ENCODE measurements at places on chromosomes 1 and 21.

DNA sequence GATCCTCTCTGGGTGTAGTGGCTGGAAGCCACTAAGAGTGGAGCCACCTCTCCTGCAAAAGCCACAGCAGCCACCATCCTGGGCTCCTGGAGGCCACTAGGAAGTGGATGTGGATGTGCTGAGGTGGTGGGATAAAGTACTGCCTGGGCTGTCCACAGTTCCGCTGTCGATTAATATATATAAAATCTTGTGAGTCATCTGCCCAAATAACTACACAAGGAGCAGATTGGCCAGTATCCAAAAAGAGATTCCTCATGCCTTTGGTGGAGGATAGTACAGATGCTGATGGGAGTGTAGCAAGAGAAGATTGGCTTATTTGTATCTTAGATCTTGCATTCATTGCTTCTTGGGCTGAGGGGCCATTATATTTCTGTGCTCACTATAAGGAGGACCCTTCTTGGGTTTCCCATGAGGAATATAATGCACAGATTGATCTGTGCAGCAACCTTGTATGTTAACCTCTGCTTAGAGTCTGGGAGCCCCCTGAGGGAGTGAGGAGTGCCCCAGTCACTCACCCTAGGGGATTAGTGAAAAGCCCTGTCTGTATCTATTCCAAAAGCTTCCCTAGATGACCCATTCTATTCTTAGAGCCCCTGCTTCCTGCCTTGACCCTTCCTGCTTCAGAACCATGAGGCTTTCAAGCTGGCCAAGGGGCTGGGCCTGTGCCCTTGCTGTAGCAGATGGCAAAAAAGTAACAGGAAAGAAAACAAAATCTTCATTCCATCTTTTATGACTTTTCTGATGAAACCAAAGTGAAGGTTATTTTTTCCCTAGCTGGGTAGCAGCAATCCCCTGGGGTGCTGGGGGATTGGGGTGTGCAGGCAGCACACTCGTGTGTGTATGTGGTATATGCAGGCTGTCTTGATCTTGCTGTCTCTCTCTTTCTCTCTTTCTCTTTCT is 31.7 kb downstream of the RCSD1 start:
- DNase-seq, result no peak

- DNase-seq, result no peak
Measured at GRCh38 chr21:32437729-32438128, 25.2 kb downstream of the EVA1C start.

DNA sequence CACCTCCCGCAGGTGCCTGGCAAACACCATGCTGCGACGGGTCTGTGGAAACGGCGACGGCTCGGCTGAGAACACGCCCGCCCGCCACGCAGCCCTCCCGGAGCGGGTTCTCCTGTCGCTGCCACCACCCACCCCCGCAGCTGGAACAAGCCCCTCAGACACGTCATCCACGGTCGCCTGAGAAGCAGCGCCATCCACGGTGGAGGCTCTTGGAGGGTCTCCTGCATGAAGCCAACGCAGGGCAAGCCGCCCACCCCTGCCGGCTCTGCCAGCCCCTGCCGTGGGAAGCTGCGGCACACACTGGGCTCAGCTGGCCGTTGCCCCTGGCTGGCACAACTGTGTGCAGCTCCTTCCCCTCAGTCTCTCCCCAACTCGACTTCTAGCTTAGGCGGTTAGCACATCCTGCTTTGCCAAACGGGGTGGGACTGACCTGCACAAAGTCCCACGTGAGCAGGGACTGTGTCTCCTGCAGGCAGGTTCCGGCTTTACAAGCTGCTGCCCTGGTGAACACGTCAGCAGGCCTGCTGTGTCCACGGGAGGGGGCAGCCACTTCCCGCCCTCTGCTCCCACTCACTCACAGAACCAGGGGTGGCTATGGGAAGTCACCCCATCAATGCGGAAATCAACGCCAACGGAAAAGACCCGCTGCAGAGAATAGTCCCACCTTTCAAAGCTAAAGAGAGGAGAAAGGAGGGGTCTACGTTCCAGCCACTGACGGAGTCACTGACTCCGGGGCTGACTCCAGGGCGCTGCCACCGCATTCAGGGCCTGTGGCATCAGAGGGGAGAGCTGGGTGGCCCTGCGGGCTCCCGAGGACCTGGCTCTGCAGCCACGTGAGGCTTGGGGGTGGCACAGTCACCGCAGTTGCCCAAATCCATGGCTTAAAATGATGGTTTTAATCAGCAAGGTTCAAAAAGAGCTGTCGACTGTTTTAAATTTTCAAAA is 10.3 kb downstream of the POFUT2 start:
- no peak for DNase-seq

DNA sequence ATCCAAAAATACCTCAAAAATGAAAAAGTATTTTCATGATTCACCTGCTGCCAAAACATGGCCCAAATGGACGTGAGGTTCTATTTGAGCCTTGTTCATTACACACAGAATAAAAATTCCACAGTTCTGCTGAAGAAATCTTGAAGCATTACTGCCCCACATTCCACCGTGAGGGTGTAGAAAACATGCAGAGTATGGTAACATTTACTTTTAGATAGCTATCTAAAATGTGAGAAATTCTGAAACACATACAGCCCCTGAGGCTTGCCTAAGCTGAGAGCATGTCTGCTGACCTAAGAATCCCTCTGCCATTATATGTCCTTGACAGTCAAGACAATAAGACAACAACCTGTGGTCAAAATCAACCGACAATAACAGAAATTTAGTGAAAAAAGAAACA is 186.5 kb downstream of the DSCAM start:
- DNase-seq, result no peak

- DNase-seq, result no peak
Measured at GRCh38 chr21:17915976-17916375, 96.8 kb upstream of the C21orf91 start.

DNA sequence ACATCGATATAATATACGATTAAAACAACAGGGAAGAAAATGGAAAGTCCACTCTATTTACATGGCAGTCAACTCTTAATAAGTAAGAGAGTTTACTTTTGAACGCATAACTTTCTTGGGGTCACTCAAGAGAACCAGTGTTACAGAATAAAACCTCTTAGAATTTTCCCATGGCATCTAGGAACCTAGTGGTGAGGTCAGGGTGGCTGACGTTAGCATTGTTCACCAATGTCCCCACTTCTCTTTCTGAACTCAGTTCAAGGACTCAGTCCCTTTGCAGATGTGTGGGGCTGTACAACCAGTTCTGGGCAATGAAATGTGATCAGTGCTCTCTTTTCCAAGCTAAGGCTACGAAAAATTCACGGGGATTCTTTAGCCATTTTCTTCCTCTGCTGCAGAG is 2.6 kb upstream of the RNF2 start:
- no peak for DNase-seq

DNA sequence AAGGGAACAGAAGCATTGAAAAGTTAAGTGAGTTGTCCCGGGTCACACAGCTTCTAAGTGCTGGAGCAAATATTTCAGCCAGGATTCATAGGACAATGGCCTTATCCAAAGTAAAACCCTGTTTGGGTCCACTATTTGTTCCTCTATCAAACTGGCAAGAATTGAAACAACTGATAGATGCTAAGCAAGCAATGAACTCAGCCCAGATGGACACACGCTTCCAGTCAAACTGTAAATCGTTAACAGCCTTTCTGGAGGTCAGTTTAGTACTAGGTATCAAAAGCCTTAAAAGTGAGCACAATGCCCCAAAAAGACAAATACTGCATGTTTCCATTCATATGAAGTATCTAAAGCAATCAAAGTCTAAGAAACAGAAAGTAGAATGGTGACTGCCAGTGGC is 779 bp upstream of the SVBP start:
- DNase-seq, result no peak

- no peak for DNase-seq
Measured at GRCh38 chr21:45889961-45890360, 91.6 kb upstream of the COL6A1 start.

DNA sequence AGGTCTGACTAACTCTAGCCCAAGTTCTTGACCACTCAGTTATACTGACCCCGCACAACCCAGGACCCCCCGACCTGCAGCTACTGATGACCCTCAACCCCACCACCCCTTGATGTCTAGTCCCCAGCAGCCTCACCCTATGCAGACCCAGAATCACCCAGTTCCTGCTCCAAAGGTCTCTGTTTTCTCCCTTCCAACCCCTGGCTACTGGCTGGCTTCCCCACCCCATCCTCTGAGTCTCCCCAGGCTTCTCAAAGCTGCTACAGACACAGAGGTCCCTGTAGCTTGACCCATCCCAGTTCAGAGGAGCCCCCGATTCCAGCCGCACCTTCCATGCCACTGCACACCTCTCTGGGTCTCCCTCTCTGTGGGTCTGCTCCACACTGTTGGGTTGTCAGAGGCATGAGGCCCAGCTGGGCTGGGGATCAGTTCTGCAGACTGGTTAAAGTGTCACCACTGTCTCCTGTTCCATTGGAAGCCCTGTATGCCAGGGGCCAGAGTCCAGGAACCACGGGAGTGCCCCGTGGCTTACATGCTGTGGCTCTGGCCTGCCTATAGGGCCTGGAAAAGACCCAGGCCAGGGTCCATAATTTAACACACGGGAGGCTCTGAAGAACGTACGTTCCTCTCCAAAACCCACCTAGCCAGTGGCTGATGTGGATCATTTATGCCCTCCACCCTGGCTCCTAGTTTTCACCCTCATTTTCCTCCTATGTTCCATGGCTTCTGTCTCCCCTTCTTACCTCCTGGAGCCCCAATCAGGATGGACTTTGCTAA is 497 bp downstream of the PKLR start:
- no peak for DNase-seq

DNA sequence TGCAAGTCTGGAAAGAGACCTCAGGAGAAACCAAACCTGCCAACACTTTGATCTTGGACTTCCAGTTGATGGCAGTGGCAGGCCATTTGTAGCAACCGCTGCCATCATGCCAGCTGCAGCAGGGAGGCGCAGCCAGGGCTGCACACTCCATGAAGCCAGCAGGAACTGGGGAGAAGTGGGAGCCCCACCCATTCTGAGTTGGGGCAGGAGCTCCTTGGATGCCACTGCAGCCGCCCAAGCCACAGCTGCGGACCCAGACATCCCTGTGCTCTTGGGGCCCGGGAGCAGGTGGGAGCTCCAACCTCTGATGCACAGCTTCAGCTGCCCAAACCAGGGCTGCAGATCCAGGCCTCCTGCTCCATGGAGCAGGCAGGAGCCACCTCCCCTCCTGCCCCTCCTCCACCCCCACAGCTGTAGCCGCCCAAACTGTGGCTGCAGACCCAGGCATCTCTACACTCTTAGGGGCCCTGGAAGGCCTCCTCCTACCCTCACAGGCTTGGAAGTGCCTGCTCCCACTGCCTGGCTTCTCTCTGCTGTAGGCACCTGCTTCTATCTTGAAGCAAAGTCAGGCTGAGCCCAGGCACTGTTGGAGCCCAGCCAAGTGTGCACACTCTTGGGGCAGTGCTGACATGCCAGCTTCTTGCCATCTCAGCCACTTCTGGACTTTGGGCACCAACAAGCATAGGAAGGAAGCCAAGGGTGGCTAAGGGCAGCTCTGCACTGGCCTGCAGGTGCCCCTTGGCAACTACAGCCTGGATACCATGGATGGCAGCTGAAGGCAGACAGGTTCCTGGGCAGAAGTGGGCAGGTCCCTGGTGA is 20.0 kb upstream of the DISP1 start:
- no peak for DNase-seq

- DNase-seq, result no peak
Measured at GRCh38 chr1:193412748-193413147, 226.3 kb upstream of the B3GALT2 start.

- DNase-seq, result no peak
Measured at GRCh38 chr1:31936278-31936980, 1.7 kb downstream of the PTP4A2 start.

- no peak for DNase-seq
Measured at GRCh38 chr21:33247599-33247998, 17.9 kb downstream of the IFNAR2 start.

GRCh38 chr1:215731699-215732098 is 164.6 kb downstream of the KCTD3 start:
- no peak for DNase-seq

GRCh38 chr21:26679284-26679683 is 106.2 kb upstream of the CYYR1 start:
- DNase-seq, result no peak

- DNase-seq, result no peak
Measured at GRCh38 chr1:53070621-53071020, 8.6 kb downstream of the PODN start.

DNA sequence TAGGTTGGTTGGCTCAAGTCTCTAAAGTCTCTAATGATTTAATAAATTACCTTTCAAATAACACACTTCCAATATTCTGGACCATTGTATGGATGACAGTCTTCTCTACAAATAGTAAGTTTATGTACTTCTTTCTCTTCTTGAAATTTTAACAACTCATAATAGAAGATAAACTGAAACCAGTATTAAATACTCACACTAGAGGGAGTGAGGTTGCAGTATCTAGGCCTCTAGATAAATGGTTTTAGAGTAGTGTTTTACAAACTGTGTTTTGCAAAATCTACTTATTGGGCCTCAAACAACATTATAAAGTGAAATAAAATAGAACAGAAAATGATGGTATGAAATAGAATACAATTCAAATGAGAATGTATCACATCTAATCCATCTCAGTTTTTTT is 479.9 kb upstream of the BRINP3 start:
- DNase-seq, result no peak

DNA sequence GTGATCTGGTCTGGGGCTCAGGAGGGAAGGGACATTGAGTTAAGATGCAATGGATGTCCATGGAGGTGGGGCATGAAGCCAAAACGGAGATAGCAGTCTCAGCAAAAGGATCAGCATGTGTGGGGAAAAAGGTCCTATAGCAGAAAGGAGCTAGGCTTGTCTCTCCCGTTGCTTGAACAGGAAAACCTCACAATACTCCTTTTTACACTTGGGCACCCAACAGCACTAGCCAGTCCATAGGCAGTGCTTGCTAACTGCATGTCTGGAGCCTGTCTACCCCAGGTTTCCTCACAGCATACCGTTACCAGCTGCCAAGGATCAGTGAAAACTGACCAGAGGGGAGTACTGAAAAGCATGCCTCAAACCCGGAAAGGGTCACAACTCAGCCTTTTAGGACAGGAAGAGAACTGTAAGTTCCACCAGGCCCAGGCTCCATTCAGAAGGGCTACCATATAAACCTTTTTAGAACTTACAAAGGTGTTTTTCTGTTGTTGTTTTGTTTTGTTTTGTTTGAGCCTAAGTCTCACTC is 78.6 kb downstream of the JAK1 start:
- no peak for DNase-seq

Measured in CD4-positive, alpha-beta T cell treated with Interferon gamma for 1 hour (primary cell).